ENCODE measurements at places on chromosomes 12 and 14.

DNA sequence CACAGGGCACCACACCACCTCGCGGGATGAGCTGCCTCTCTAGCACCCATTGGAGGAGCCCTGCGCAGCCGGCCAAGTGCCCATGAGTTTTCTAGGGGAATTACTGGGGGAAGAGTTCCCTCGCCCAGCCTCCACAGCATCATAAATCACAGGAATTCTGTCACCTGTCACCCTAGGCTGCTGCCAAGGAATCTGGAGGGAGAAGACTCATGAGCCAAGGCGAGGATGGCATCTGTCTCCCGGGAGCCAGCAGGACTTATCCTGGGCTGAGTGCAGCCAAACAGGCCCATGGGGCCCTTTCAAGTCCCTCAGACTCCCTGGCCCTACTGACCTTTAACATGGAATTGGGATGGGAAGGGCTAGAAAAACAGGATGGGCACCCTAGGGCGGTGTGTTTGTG, 7.8 kb upstream of the OTUB2 start:
- no peak for DNase-seq

GRCh38 chr14:31243860-31244259, 36.3 kb upstream of the HECTD1 start:
- peak; percentile 45 for DNase-seq

GRCh38 chr14:100861188-100861936, 35.4 kb downstream of the MEG3 start:
- no peak for DNase-seq

- no peak for DNase-seq
Measured at GRCh38 chr14:55851301-55851700, 266.9 kb upstream of the PELI2 start.

DNA sequence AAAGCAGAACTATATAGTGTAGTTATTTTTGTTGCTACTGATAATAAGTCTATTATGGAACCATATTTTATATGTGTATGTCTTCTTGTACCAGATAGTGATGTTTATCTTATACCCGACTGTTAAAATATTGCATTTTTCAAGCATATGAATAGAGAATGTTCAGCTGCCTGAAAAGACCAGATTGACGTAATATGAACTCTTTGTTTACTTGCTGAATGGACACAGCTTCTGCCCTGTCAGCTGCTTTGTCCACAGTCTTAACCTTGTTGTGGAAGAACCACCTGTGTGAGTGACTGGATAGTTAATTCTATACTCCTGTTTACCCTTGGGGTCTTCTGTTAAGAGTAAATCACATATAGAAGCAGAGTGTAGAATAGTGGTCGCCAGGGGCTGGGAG, 109.3 kb downstream of the LGR5 start:
- no peak for DNase-seq

DNA sequence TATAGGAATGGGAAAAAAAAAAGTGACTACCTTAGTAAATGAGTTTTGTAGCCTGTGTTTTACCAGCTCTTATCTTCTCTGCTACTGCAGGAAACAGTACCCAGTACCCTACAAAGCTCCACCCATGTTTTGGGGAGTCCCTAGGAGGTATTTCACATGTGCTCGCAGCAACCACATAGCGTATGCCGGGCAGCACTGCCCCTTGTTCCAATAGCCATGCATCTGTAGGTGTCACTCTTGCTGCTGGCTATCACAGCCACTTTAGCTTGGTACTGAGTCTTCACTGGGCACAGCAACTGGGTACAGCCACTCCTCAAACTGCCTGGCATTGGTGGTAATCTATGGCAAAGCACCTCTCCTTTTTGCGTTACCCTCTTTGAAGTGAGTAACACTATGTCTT, 2.0 kb upstream of the MDM1 start:
- peak; percentile 51 for DNase-seq

- DNase-seq: no peak
Measured at GRCh38 chr12:80262346-80262745, 163.0 kb downstream of the OTOGL start.

GRCh38 chr12:78793982-78794381, 70.6 kb upstream of the SYT1 start:
- no peak for DNase-seq

- DNase-seq: no peak
Measured at GRCh38 chr14:106419376-106419965, 893.1 kb downstream of the TMEM121 start.

DNA sequence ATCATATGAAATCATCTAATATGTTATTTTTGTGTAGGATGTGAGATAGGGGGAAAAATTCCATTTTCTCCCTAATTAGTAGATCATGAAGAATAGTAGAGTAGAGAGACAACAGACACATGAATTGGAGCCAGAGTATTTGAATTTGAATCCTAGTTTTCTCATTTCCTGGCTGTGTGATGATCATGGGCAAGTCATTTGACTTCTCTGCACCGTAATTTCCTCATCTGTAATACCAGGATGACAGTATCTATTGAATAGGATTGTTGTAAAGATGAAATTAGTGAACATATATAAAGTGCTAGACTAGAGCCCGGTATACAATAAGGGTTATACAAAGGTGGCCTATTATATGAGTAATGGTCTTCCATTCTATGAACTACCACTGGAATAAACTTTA, 32.2 kb upstream of the PLXNC1 start:
- DNase-seq: no peak

DNA sequence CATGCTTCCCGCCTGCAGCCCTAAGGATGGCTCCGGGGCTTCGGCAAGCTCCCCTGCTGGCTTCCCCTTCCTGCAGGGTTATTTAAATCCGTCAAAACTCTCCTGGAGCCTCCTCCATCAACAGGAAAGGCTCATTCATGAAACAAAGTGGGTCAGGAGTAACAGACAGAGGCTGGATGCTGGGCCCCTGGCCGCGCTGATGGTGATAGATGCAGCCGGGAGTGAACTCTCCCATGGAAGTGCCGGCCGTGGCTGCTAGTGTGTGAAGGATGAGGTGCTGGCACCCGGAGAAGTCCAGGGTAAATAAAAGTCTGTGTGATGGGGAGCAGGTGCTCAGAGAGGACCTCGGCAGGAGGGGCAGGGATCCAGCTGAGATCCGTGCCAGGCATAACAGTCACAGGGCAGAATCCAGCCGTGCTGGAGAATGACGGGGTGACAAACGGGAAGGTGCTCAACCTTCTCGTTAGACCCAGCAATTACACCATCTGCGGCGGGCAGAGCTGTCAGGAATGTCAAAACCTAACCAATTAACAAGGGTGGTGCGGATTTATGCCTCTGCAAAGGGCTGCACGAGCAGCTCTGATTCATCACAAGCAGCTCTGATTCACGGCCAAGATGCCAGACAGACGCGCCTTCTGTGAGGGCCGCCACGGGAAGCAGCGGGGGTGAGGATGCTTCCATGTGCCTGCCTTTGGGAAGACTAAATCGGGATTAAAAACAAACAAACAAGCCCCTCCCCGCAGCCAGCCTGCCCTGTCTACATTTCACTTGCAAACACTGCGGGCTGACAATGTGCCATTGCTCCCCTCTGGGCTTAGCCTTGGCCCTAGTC, 55.6 kb downstream of the SYNE3 start:
- DNase-seq: no peak

DNA sequence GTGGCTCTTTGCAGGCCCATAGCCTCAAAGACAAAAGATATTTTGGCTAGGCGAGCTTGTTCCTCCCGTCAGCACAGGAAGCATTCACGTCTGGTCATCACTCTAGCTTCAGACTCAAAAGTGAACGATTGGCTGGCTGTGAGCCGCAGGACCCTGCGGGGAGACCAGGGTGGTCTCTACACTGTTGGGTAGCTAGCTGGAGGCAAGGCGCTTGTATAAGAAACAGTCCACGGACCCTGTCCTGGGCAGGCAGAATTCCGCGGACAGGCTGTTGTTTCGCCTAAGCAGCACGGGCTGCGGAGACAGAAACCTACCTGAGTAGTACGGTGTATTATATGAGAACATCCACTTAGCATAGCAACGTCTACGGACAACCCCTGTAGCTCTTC, 29.6 kb downstream of the WBP11 start:
- peak; percentile 39 for DNase-seq

Measured in activated CD4-positive, alpha-beta T cell treated with anti-CD3 and anti-CD28 coated beads, Interleukin-2, Interleukin-6, amounts not matched to agents 100 ng/mL and 50 ng/mL, durations not matched to agents 16 hours and 8 hours (primary cell).